ENCODE measurements at places on chromosomes 4 and X.

DNA sequence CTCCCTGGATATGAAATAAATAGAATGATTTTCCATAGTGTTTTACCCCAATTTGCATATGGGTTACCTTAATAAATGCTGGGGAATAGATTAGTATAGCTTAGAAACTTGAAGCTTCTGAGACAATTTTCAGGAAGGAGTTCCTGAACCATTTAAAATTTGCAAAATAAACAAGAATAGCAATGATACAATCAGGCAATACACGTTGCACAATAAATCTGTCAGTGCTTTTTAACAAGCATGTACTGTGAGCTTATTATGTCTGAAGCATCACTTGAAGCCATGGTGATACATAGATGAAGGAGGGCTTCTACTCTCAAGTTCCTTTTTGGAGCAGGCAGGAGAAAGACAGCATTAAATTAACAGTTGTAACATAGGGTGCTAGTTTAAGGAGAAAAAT, 84.2 kb upstream of the WDFY3 start:
- no peak for DNase-seq

DNA sequence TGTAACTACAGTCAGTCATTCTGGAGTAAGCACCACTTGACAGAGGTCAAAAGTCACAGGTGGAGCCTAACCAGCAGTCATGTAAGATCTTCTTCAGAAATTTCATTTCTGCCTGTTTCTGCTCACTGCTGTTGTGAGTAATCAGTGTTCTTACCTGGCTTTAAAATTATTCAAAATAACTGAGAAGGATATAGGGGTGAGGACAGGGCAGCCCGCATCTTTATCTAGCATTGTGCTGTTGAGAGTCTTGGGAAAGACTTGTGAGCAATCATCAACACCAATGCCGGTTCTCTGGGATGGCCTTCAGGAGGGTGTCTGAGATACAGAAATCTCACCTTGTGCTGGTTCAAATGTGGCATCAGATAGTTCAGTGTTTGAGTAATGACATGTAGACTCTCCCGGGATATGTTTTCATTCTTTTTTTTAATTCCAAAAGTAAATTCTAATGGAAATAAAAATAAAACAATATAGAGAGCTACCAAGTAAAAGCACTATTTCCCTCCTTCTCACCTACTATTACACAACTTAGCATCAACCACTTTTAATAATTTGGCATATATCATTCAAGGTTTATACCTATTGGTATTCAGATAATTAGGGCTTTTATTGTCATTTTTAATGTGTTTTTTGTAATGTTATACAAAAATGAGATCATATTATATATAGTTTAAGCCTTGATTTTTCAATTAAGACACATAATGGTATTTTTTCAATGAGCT, 37.1 kb downstream of the AREG start:
- DNase-seq: no peak

DNA sequence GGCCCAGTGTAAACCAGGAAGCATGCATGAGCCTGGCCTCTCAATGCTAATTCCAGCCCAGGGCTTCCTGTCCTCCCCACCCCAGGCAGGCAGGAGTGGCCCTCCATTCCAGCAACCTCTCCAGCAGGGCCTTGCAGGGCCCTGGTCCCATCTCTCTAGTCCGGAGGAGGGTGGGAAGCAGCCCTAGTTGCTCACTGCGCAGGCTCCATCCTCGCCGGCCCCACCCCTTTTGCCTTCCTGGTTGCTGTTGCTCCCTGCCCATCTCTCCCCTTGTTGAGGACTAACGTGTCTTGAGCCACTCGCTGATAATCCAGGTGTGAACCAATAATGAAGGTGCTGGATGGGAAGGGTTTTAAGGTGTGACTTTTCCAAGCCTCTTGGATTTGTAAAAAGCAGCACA, 161.2 kb upstream of the BCOR start:
- DNase-seq: peak; percentile 49

DNA sequence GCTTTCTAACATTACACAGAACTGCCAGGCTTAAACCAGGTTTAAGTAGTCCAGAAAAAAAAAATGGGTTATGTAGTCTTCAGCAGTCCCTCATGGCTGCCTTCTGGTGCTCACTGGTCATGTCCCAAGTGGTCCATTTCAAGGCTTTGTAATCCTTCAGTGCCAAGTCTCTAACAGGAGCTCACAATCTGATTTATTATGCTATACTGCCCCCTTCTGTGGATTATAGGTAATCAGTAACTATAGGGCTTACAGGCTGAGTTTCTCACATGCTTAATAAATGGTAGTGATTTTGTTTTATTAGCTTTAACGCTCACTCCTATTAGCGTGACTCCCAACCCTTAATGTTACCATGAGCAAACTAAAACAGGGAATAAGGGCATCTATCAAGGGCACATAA, 92.5 kb upstream of the EDA2R start:
- DNase-seq: peak; percentile 4

- no peak for DNase-seq
These were observed 4.7 kb upstream of the JAKMIP1 start for GRCh38 chr4:6204871-6205566.

DNA sequence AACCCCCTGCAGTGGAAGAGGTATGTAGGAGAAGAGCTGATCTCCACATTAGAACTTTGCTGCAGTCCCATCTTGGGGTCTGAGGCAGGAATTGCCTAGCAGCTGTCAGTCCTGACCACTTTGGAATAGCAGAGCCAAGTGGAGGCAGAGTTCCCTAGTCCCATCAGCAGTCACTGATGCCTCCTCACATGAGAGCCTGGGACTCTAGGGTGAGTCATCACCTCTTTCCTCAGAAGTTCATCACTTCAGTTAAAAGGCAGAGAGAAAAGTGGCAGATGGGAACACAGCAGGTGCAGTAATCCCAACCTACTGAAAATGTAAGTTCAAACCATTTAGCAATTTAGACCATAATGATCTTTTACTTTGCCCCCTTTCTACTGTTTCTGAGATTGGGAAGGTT, 73.9 kb upstream of the MED14 start:
- DNase-seq: no peak

- DNase-seq: no peak
These were observed 34.1 kb upstream of the AFF2 start for GRCh38 chrX:148466292-148466691.

DNA sequence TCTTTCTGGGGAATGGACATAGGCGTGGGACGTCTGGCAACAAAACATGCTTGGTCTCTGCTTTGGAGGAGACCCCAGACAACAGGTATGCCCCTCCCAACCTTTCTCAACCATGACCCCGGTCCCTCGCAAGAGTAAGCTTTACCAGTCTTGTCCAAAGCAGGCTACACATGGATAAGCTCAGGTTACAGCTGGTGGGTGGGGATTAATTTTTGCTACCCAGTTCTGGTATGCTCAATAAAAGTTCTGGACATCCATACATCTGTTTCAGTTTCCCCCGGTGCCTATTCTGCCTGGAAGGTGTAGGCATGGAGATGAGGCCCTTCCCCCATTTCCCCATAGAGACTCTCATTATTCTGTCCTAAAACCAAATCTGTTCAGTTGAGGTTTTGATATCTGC, 54.5 kb upstream of the NOCT start:
- no peak for DNase-seq

GRCh38 chr4:89172865-89173264, 61.5 kb downstream of the TIGD2 start:
- DNase-seq: peak; percentile 2

GRCh38 chrX:15474028-15474427, 19.1 kb downstream of the PIR start:
- DNase-seq: no peak

GRCh38 chr4:94256144-94256783, 48.6 kb downstream of the SMARCAD1 start:
- DNase-seq: no peak

- no peak for DNase-seq
These were observed 55.7 kb downstream of the TIGD2 start for GRCh38 chr4:89166971-89167475.

DNA sequence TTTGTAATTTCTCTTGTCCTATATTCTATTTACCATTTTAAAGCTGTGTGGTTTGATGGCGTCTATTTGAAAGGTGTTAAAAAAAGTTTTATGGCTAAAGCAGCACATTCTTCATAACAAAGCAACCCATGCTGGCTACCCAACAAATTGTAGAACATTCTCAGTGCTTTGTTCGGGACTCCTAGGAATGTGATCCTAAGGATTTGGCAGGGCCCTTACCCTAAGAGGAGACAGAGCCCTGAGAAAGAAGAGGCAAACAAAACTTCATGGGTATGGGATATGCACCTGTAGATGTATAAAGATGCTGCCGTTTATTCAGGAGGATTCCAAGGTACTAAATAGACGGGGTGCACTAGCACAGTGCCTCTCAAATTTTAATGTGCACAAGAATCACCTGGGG, 370.8 kb upstream of the DIPK2B start:
- peak; percentile 7 for DNase-seq

GRCh38 chr4:8155660-8156421, 2.8 kb downstream of the ABLIM2 start:
- peak; percentile 75 for DNase-seq

DNA sequence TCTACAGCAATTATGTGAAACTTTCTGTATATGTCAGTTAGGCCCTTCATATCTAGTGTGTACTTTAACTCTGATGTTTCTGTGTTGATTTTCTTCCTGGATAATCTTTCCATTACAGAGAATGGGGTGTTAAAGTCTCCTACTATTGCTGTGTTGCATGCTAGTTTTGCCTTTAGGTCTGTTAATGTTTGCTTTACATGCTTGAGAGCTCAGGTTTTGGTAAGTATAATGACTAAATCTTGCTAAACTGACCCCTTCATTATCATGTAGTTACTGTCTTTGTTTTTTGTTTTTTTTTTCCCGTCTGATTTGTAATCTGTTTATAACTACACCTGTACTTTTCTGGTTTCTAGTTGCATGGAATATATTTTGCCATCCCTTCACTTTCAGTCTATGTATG, 63.6 kb upstream of the UGT2B15 start:
- DNase-seq: no peak

DNA sequence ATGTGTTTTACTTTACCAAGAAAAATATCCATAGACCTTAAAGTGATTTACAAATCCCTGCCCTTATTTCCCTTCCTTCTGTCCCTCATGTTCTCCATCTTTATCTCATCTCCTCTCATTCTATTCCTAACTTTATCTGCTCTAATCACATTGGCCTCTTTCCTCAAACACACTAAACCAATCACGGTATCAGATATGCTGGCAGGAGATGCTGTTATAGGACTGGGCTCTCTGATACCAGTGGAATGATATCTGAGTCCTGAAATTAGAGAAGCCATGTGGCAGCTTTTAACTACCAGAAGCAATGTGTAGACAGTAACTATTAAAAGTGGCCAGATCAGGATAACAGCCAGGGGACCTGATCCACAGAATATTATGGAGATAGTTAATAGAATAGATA, 49.9 kb upstream of the GIMD1 start:
- DNase-seq: no peak

GRCh38 chr4:38717604-38718003, 53.6 kb downstream of the KLF3 start:
- no peak for DNase-seq

GRCh38 chr4:70943114-70943513, 40.9 kb downstream of the MOB1B start:
- DNase-seq: no peak

GRCh38 chr4:183553601-183554345, 48.9 kb downstream of the ING2 start:
- DNase-seq: no peak

DNA sequence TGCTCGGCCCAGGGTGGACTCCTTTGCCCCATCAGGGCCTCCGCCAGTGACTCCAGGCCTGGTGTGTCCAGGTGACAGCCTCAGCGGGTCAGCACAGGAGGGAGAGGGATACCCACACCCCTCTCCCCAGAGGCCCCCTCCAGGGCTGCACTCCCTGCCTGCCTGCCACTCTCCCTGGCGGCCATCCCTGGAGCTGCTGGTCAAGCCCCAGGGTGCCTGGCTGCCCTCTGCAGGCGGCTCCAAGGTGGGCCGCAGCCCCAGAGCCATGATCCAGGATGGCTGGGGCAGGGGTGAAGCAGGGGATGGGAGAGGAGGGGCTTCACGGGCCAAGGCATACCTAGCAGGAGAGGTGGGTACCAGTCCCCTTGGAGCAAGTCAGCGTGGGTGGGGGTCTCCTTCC, 3.8 kb downstream of the FGFRL1 start:
- DNase-seq: no peak

DNA sequence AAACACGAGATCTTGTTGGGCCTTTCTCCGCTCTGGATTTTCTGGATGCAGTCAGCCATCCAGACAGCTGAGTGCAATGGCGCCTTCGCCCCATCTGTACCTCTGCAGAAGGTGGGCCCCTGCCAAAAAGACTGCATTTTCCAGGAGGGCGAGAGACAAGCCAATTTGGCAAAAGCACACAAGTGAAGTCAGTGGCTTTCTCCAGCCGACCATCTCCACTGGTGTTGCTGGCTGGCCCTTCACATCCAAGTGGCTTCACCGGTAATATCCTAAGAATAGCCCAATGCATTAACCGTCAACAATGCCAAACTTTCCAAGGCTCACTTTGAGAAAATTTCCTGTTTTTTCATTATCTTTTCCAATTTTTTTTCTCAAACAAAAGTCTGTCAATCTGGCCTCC, 96.2 kb upstream of the MXRA5 start:
- DNase-seq: no peak

- DNase-seq: no peak
These were observed 190.6 kb downstream of the PPP3CA start for GRCh38 chr4:101156619-101157310.

- no peak for DNase-seq
These were observed 142.2 kb upstream of the KCNIP4 start for GRCh38 chr4:22090661-22091351.

- no peak for DNase-seq
These were observed 66.8 kb upstream of the LSM6 start for GRCh38 chr4:146108756-146109155.

- DNase-seq: peak; percentile 70
These were observed 149.4 kb upstream of the CHRDL1 start for GRCh38 chrX:110944751-110945675.

- no peak for DNase-seq
These were observed 111.1 kb upstream of the TLL1 start for GRCh38 chr4:165761963-165762362.

DNA sequence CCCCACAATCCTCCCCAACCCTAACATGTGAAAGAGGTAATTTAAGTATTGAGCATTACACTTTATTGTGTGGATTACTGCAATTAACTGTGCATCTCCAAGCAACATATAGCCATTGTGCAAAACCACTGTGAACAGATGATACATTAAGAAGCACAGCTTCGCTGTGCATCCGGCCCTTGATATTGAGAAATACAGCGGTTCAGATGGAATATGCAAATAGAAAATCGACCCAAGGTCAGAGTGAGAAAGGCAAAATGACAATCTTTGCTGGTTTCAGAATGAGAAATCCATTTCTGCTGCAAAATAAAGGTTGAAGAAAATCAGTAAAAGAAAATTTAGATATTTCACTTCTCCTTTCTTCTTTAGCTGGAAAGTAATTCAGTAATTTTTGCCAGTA, 805.9 kb upstream of the GRID2 start:
- no peak for DNase-seq

All from H7 (cell line).